Hypothalamus (tissue), 51 donors: ENCODE measurements at places on chromosomes 6 and 20.

- DNase-seq, result no peak
Observed at GRCh38 chr20:51528263-51529027, 14.1 kb downstream of the NFATC2 start.

DNA sequence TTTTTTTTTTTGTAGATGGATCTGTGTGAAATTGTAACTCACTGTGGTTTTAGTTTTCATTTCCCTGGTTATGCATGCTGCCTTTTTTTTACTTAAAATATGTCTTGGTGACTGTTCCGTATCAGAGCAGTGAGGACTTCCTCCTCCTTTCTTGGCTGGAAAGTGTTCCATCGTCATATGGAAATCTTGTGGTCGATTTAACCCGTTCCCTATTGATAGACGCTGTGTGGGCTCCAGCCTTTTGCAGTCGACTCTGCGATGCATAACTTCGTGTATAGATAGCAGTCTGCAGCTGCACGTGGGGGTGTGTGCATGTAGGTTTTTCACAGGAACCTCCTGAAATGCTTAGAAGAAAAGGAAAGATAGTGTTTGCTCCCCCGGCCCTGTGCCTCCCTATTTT lies 28.1 kb upstream of the PNPLA1 start:
- DNase-seq, result no peak

- no peak for DNase-seq
Observed at GRCh38 chr6:154450498-154450897, 60.0 kb downstream of the CNKSR3 start.

- no peak for DNase-seq
Observed at GRCh38 chr6:3081960-3082359, 13.7 kb downstream of the RIPK1 start.

- DNase-seq, result no peak
Observed at GRCh38 chr20:46261456-46262253, 46.6 kb downstream of the CDH22 start.

GRCh38 chr6:88086792-88087191 lies 39.2 kb downstream of the SPACA1 start:
- no peak for DNase-seq

DNA sequence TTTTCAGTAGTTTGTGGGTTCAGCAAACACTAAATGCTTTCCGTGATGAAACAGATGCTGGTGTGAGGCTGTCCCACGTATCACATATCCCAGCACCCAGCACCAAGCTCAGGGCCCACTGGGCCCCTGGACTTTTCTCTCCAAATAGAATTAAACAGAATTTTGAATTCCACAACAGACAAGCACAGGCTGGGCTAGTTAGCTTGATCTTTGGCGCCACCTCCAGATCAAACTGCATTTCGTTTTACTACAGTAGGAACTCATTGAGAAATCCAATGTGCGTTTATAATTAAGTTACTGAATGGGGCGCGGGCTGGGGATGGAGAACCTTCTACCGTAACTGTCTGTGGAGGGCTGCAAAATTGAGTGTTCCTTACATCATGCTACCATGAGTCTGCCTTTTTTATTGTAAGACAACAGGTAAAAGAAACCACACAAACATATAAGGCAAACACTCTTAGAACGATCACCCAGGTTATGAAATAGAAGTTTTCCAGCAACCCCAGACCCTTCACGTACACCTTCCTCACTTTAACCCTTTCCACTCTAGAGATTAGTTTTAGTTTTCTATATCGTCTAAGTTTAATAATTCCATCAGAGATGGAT lies 107.8 kb downstream of the ZFP64 start:
- DNase-seq, result no peak

DNA sequence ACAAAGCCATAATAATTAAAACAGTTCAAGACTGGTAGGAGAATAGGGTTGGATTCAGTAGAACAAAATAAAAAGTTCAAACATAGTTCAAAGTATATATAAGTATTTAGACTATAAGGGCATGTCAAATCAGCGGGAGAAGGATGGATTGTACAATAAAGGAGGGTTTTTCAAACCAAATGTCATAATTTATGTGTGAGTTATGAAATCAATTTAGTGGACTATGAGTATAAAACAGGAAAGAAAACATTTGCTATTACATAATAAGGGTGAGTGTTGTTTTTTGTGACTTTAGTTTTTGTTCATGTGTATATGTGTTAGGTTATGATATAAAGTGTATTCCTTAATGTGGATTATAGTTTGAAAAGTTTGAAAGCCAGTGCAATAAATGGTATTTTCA lies 10.6 kb downstream of the ORC3 start:
- no peak for DNase-seq

DNA sequence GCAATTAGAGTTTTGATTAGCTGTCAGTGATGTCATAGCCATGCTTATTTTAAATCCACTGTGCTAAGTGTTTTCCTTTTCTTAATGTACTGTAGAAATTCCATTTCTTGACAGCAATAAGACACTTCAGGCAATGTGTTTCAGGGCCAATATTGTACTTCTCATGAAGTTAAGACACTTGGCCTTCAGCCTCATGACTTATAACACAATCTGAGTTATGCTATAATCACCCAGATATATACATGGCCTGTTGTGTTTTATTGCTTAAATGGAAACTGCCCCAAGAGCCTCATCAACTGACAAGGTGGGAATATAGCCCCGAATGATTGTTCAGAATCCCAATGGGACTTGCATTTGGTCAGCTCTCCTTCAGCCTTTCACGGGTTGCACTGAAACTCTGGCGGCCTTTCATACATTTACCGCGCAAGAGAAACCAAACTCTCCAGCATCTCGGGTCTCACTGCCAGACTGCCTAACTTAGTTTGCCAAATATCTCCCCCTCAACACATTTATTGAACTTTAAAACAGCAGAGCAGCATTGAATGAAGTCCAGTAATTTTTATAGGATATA lies 44.2 kb upstream of the TBX18 start:
- no peak for DNase-seq

DNA sequence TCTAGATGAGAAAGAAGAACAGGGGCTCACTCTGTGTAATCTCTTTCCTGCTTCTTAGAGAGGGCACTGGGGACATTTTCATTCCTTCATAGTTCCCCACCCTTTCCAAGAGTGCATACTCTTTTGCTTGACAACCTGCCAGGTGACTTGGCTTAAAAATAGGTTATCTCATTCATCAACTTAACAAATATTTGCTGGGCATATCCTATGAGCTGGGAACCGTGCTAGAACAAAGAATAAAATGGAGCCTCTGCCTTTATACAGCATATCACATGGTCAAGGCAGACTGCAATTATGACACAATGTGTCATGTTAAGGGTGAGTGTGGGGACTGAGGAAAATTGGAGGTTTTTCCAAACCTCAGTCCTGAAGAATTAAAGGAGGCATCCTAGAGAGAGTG lies 209.8 kb upstream of the FOXA2 start:
- no peak for DNase-seq

DNA sequence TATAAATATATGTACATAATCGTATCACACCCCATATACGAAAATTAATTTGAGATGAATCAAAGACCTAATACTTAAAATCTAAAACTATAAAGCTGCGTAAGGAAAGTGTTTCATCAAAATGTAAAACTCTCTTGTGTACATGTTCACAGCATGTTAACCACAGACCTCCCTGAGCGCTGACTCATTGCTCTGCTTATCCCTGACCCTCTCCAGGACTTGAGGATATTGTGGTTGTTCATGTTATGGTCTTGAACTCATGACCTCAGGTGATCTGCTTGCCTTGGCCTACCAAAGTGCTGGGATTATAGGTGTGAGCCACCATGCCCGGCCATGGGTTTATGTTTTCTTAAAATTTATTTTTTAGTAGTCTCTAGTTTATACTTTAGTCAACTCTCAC lies 14.2 kb downstream of the FAM83B start:
- DNase-seq, result no peak

- no peak for DNase-seq
Observed at GRCh38 chr6:1113916-1114540, 197.9 kb upstream of the FOXQ1 start.

DNA sequence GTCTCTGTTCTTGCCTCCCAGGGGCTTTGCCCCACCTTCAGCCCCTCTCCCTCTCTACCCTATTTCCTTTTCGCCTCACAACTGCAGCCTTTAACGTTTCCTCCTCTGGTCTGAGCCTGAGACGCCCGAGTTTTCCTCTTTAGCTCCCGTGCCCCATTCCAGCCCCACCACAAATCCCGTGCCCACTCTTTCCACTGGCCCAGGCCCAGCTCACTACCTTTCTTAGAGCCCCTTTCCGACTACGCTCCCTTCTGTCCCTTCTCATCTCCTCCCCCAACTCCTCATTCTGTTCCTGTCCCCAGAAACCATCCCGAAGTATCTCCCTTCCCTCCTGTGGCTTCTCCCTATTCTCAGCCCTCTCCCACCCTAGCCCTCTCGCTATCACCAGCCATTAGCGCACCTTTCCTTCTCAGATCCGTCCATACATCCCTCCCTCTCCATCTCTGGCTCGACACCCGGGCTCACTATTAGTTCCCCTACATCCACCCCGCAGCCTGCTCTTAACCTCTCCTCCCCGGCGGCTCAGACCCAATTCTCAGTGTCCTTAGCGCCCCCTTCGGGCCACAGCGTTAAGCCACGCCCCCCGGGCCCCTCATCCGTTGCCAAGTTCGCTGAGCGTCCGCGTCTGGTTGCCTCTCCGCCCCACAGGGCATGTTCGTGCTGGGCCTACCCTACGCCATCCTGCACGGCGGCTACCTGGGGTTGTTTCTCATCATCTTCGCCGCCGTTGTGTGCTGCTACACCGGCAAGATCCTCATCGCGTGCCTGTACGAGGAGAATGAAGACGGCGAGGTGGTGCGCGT lies 2.7 kb downstream of the SLC32A1 start:
- DNase-seq, result peak; percentile 14

DNA sequence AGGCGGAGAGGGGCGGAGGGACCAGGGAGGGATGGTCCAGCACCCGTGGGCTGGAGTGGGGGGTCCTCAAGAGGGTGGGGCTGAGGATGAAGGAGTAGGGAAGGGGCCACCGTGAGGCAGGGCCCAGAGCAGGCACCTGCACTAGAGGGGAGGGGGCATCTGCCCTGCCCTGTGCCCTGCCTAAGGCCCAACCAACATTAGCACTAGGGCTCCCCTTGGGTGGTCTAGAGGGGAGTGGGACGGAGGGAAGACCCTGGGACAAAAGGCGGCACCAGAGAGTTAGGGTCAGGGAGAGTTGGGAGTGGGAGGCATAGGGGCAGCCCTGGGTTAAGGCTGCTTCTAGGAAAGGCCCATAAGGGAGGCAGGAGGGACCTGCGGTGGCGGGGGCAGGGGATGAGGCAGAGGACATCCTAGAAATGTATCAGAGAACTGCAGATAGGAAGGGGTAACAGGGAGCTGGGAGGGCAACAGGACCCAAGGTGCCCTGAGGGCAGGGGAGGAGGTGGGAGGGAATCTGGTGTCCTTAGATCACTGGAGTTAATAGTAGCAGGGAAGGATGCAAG lies 24.5 kb downstream of the HLA-F start:
- no peak for DNase-seq

DNA sequence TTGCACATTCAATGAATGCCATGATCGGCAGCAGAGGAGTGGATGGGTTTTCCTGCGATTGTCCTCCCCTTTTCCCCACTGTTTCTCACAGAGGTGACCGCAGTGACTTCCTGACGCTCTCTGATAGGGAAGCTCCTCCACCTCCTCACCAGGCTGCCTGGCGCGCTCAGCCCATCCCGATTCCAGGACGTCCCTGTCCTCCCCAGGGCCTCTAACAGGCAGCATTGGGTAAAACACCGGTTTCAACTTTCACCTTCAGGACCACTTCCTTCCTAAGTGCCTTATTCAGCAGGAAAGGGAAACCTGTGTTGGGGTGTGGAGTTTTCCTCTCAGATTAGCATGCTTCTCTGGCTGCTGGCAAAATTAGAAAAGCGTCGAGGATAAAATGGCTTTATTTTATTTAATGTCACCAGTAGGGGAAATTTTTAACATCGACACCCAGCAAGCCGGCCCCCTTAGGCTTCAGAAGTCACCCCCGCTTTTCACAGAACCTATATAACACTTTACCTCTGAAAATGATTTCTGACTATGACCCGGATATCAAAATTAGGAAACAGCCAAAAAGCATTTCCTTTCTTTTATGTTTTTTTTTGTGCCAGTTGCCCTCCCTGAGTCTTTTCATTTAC lies 570.4 kb upstream of the GJE1 start:
- DNase-seq, result peak; percentile 3

DNA sequence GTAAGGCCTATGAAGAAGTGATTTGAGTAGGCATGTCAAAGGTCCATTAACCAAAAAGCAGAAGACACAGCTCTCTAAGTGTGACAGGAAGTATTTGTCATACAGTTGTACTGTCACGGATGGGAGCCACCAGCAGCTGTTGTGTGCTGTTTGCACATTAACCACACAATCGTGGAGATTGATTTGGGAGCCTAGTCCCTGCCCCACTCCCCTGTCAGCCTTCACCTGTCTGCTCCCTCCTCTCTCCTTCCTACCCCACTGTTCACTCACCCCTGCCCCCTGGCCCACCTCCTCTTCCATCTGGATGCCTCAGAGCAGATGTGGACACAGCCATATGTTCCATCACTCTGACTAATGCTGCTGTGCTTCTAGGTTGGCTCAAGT lies 124.7 kb upstream of the SPACA1 start:
- DNase-seq, result no peak

GRCh38 chr6:27149150-27149549 lies 98.4 kb upstream of the PRSS16 start:
- DNase-seq, result no peak

DNA sequence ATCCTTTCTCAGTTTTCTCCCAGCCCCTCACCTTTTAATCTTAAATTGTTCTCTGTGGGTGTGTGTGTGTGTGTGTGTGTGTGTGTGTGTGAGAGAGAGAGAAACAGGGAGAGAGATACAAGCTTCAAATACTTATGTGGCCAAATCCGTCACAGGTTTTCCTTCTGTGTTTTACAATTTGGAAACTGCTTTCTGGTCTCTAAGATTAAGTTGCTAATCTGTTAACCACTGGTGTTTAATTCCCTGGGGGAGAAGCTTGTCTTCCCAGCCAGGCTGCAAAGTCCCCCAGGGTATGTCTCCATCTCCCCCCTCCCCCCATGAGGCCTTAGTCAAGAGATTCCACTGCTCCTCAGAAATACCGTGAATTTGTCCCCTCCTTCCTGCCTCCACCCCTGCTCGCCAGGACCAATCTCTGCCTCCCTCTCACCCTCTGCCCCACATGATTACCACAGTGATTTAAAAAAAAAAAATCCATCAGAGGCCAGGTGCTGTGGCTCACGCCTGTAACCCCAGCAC lies 49.0 kb downstream of the RIPOR3 start:
- no peak for DNase-seq

DNA sequence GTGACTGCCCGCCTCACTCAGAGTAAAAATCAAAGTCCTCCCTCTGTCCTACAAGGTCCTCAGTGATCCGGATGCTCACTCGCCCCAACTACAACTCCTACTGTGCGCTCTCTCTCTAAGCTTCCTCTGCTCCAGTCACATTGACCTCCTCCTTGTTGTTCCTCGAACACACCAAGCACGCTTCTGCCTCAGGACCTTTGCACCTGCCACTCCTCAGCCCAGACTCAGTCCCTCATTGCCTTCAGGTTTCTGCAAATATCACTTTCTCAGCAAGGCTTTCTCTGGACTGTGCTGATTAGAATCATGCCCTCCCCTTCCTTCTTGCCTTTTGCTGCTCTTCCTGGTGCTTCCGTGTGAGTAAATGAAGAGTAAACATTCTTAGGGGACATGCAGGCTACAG lies 41.6 kb downstream of the SULF2 start:
- DNase-seq, result no peak
